ENCODE measurements at places on chromosomes 4 and X.
A peak's percentile ranks its signal among the peaks of the same experiment; 100 is the strongest.

- DNase-seq: no peak
Measured at GRCh38 chr4:76156635-76157034, 8.4 kb upstream of the NUP54 start.

- DNase-seq: peak; percentile 49
Measured at GRCh38 chrX:154327038-154327820, 31.6 kb downstream of the TKTL1 start.

DNA sequence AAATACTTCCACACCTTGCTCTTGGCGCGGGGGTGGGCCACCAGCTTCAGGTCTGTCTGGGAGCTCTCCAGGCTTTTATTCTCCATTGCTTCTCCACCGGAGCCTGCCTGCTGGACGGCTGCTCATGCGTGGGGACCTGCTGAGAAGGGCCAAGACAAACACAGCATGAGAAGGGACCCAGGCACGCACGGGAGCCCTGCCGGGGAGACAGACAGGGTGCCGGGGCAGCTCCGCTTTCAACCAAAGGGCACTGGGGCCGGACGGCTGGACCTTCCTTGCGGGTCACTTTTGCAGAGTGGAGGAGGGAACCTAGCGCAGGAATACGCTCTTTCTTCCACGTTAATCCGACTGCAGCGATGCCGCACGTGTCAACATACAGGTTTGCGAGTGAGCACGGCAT lies 10.1 kb downstream of the DHRSX start:
- no peak for DNase-seq

GRCh38 chr4:130424211-130424610 lies 1328.3 kb downstream of the C4orf33 start:
- no peak for DNase-seq

GRCh38 chr4:178255172-178255571 lies 812.9 kb upstream of the AGA start:
- no peak for DNase-seq

GRCh38 chr4:53378171-53378482 lies 686 bp downstream of the FIP1L1 start:
- no peak for DNase-seq

GRCh38 chr4:174080361-174080760 lies 203.1 kb downstream of the FBXO8 start:
- DNase-seq: no peak

DNA sequence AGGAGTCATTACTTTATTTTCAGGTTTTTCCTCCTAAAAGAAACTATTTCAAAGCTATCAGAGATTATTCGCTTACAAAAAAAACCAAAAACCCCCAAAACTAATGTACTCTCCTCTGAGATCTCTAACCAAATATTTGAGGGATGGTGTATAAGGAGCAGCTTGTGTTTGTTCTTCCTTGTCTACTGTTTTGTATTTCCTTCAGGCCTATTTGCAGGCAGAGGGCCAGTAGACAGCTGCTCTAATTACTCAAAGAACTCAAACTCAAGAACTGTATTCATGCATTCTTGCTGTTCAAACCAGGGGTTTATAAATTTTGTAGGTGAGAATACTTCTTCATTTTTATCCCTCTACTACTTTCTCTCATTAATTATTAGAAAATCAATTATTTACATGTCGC lies 51.3 kb downstream of the SH3RF1 start:
- DNase-seq: no peak

DNA sequence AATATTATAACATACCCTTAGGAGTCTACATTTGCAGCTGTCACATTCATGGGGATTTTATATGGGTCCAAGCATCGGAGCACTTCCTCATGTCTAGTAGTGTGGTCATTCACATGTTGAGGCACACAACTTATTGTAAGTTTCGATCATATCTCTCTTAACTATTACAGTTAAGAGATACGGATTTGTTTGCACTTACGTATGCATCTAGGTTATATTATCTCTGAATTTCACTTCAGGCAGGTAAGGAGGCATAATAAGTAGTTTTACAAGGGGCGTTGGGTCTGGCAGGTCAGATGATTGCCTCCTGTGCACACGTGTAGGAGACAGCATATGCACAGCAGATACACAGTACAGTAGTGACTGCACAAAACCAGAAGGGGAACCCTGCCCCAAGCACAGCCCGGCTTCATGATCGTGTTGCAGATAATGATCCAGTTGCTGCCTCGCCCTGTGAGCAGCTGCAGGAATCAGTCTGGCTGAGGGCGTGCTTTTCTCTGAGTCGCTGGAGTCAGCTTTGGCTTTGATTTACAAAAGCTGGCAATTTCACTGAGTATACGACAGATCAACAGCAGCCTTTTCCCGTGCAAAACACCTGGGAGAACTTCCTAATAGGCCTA lies 302.9 kb upstream of the GATB start:
- DNase-seq: peak; percentile 58

GRCh38 chr4:85928775-85929591 lies 430.9 kb downstream of the MAPK10 start:
- no peak for DNase-seq

DNA sequence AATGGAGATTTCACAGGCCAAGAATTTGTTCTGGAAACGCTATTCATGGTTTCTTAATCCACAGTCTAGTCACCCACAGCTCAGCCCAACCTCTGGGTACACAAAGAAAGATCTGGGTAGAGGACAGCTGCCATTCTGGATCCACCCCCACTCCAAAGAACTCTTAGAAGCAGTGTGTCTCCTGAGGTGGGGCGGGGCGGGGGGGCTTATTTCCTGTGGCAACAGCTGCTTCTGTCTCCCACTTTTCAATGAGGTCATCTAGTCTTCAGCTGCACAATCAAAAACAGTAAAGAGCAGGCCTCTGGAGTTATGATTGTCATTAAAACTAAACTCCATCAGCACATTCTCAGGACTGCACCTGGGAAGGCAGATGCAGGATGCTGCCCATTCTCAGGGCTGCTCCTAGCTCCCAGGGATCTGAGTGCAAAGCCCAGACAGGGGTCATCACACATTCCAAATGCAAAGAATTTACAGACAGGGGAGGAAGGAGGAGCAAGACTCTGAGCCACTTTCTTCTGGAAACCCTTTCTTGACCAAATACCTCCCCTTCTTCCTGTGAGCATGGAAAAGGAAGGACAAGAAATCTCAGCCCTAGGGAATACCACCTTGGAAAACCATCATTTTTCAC lies 207.3 kb downstream of the HS6ST2 start:
- no peak for DNase-seq

DNA sequence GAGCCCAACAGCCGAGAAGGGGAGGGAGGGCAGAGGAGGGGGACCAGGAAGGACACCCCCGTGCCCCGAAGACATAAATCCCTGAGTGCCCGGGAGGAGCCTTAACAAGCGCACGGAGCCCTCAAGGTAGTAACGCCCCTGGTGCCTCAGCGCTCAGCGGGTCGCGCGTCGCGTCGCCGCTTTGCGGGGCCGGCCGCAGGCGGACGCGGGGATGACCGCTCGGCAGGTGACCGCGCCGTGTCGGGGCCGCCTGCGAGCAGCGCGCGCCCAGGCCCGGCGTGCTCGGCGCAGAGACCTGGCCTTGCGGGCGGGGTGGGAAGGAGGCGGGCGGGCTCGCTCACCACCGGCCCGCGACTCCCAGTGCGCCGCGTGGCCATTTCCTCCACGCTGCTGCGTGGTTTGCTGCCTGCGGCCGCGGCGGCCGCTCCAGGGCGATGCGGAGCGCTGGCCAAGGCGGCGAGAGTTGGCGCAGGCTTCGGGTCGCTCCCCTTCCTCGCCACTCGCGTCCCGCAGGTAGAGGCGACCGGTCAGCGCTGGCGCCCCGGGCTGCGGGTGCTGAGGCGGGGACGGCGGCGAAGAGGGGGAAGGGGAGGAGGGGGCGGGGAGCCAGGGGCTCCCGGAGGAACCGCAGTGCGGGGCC lies 632 bp downstream of the CCSER1 start:
- peak; percentile 9 for DNase-seq

DNA sequence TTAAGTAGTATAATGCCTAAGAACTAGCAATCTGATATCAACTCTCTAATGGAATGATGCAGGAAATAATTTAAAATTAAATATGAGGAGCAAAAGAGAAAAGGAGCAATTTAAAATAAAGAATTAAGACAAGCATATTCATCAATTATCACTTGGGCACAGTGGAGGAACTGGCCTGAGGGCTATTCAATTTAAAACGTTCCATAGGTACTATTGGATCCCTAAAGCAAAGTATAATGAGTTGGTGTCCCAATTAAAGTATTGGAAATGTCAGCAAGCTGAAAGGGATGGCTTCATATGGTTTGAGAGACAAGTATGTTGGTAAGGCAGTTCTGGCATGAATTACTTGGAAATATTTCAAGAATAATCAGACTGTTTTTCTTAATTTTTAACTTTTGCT lies 2064.1 kb upstream of the TENM3 start:
- DNase-seq: no peak

DNA sequence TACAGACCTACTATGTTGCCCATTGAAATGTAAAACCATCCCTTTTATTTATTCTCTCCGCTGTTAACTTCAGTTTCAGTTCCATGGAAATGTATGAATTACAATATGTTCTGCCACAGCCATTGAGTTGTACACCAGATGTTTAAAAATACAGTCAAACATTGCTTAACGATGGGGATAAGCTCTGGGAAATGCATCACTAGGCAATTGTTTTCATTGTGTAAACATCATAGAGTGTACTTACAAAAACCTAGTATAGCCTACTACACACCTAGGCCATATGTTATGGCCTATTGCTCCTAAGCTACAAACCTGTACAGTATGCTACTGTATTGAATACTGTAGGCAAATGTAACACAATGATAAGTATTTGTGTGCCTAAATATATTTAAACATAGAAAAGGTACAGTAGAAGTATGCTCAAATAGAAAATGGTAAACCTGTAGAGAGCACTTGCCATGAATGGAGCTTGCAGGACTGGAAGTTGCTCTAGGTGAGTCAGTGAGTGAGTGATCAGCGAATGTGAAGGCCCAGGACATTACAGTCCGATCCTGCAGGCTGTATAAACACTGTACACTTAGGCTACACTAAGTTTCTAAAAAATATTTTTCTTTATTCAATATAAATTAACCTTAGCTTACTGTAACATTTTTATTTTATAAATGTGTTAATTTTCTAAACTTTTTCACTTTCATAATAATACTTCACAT lies 2.7 kb upstream of the PF4V1 start:
- DNase-seq: no peak

GRCh38 chr4:144611850-144612249 lies 34.1 kb upstream of the HHIP start:
- DNase-seq: no peak

DNA sequence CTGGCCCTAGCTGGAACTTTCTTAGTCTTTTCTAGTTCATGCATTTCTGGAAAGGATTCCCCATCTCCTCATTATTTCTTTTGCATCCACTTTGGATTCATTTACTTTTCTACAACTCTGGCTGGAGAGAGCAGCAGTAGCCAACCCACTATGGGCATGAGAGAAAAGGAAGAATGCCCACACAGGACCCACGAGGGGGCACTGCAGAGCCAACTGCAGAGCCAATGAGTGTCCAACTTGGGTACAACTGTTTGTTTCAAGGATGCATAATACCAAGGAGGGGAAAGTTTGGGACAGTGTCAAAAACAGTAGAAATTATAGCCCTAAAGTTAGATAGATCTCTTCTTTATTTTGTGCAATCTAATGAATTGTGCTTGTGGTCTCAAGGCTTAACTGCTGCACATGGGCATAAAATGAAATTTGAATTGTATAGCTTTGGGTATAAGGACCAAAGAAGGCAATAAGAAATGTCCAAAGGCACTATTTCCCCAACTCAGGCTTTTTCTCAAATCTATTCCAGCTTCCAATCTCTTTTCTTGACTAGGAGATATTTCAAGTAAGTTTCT lies 230.6 kb downstream of the NSUN7 start:
- no peak for DNase-seq

DNA sequence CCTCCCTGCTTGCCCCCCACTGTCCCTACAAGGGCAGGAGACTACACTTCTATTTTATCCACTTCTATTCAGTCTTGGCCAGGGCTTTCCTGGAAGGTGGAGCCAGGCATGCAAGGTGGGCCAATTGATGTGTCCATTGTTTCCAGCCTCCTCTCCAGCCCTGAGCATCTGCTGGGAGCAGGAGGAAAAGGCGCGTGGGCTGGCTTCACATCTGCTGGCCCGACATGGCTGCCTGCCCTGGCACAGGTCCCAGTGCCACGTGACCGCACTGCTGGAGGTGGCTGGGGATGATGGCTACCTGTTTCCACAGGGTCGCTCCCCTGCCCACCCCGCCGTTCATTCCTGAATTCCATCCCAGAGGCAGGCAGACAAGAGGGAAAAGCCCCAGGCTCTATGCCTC lies 247.7 kb downstream of the AFAP1 start:
- DNase-seq: no peak

- DNase-seq: no peak
Measured at GRCh38 chr4:80500613-80501012, 165.1 kb downstream of the CFAP299 start.

GRCh38 chrX:42020225-42020624 lies 96.9 kb upstream of the CASK start:
- no peak for DNase-seq

- no peak for DNase-seq
Measured at GRCh38 chr4:80732010-80732409, 298.5 kb upstream of the BMP3 start.

DNA sequence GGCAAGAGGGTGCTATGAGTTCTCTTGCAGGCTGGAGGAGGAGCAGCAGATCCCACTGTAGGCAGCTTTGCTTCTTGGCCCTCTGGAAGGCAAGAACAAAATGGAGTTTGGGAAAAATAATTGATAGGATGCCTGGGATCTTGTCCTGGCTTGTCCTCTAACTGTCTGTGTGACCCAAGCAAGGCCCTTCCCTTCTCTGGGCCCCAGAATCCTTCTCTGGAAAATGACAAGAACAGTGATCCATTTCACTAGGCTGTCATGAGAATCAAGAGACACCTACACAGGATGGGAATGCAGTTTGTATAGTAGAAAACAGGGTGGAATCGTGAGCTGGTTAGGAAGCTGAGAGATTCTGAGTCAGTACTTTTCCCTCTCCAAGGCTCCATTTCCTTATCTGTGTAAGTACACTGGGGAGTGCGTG lies 133.3 kb downstream of the PJA1 start:
- no peak for DNase-seq

GRCh38 chr4:140133576-140133975 lies 20.4 kb downstream of the MAML3 start:
- DNase-seq: no peak

DNA sequence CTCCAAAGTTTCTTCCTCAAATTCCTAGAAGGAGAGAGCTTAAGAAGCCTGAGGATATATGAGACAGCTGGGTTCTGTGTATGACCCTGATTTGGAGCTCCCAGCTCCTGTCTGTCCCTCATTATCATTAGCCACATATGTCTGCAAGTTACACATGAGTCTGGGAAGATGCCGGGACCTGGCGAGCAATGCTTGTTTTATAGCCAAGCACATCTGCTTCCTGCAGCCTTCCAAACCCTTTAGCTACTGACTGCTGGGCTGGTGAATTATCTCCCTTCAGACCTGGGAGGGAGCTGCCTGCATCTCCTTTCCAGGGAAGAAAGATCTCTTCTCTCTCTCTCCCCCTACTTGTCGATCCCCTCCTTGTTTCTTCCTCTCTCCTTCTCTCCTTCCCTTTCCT lies 556.7 kb upstream of the BOD1L1 start:
- no peak for DNase-seq

GRCh38 chr4:180465364-180465763 lies 1777.8 kb upstream of the TENM3 start:
- no peak for DNase-seq

GRCh38 chrX:123173833-123174232 lies 10.2 kb upstream of the GRIA3 start:
- no peak for DNase-seq

Data from activated CD4-positive, alpha-beta memory T cell treated with anti-CD3 and anti-CD28 coated beads for 36 hours (primary cell).